ENCODE measurements at places on chromosomes 3 and 15.

DNA sequence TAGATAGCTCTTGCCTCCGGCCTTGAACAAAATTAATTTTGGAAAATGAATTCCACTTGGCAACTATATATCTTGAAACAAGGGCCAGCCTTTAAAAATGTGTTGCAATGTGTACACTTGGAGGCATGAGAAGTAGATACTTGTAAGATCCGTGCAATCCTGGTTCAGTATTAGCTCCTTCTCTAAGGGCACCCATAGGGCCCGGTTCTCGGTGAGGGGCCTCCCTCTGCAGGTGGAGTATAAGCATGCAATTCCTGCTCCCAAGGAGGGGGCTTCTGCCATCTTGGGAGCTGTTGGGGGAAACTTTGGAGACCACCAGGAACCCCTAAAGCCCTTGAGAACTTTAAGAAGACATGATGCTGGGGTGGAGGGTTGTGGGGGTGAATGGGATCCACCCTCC lies 388.7 kb upstream of the RGMA start:
- DNase-seq: no peak

DNA sequence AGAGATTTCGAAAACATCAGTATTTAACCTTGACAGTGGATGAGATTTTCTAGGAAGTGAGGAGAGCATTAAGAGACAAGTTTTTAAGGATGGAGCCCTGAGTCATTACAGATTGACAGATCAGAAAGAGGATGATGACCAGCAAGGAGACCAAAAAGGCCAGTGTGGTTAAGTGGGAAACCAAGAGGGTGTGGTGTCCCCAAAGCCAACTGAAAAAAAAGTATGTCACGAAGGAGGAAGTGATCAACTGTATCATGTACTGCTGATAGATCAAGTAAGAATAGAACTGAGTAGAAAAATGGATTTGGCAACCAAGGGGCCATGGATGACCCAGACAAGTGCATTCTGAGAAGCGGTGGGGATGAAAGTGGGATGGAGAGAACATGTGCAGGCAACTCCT lies 491.8 kb downstream of the FHIT start:
- no peak for DNase-seq

DNA sequence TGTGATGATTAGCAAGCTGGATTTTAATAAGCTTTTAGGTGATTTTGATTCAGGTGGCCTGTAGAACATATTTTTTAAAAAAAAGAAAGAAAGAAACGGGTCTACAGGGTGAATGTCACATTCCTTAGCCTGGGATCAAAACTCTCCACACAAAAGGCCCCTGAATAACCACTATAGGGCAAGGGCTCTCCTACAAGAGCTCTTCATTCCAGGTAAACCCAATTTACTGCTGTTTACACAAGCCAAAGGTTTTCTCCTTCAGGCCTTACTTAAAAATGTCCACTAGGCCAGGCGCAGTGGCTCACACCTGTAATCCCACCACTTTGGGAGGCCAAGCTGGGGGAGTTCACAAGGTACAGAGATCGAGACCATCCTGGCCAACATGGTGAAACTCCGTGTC lies 8.3 kb downstream of the MSL2 start:
- DNase-seq: no peak

- peak; percentile 76 for DNase-seq
These were observed 1.3 kb downstream of the TSPAN3 start for GRCh38 chr15:77069521-77070121.

- no peak for DNase-seq
These were observed 32.0 kb downstream of the LSAMP start for GRCh38 chr3:116413319-116413718.

- no peak for DNase-seq
These were observed 294.6 kb downstream of the LSAMP start for GRCh38 chr3:116150655-116151167.

- DNase-seq: peak; percentile 66
These were observed 21.8 kb downstream of the METTL6 start for GRCh38 chr3:15405448-15406050.

GRCh38 chr3:38268087-38268486 lies 2.5 kb downstream of the SLC22A13 start:
- DNase-seq: no peak

DNA sequence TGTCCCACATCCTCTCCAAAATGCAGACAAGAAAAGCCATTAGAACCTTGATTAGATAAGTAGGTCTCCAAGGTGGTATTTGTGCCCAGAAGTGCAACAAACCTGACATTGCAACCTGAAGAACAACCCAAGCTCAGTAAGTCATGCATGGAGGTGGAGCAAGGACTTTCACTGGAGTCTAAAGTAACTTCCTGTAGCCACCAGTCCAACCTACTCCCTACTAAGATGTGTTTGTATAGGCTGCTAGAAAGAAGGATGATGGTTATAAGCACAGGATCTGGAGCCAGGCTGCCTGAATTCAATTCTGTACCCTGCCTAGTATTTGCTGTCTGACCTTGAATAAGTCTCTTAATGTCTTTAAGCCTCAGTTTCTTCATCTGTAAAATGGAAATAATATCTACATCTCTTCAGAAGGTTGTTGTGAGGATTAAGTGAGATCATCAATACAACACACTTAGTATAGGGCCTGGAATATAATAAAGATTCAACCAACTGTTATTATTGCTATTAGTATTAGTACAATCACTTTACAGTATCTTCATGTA lies 32.3 kb downstream of the HDC start:
- no peak for DNase-seq

- DNase-seq: no peak
These were observed 109.2 kb downstream of the EEFSEC start for GRCh38 chr3:128262457-128262856.

DNA sequence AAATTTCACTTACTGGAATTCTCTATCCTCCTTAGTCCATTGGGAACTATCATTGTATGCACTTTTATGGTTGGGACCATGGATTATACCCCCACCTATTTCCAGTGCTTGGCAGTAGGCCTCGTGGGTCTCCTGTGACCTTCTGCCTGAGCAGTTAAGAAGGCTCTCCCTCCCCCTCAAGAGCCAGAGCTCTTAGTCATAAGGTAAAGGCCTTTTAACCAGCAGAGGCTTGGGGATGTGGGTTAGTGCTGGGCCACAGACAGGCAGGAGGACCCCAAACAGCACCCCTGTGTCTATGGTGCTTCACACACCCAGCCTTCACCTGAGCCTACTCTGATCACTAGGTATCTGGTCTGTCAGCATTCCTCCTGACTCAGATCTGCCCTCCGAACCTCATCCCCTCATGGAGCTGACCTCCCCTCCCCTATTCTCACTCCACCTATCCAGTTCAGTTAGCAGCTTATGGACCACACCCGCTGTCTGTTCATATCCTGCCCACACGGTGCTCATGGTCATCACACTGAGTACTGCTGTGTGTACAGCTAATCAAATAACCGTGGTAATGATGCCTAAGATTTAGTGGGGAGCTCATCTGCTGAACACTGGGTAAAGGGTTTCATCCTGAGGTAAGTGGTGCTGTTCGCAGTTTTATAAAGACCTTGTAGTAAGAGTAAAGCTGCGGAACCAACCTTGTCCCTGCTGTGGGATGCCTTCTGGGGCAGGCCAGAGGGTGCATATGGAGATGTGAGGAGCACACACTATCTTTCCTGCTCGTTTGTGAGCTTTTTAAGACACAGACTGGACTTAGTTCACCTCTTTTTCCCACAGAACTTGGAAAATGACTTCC lies 40.9 kb downstream of the KLHL18 start:
- no peak for DNase-seq

GRCh38 chr15:48433226-48433886 lies 102.1 kb downstream of the DUT start:
- no peak for DNase-seq

GRCh38 chr15:67006083-67007065 lies 59.0 kb upstream of the SMAD3 start:
- no peak for DNase-seq

DNA sequence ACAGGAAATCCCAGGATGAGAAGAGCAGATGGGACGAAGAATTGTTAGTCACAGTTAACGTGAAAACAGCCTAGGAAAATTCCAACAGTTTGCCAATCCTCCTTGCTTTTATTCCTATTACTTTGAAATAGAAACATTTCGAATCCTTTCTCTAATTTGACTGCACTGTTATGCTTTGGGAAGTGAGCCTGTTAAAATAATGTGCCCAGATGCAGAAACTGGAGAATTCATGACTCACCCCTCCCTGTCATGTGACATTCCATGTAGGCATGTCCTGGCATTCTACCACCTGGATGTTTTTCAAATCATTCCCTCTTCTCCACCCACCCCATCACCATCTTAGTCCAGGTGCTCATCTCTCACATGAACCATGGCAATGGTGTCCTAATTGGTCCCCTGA lies 107.3 kb downstream of the MINAR1 start:
- no peak for DNase-seq

DNA sequence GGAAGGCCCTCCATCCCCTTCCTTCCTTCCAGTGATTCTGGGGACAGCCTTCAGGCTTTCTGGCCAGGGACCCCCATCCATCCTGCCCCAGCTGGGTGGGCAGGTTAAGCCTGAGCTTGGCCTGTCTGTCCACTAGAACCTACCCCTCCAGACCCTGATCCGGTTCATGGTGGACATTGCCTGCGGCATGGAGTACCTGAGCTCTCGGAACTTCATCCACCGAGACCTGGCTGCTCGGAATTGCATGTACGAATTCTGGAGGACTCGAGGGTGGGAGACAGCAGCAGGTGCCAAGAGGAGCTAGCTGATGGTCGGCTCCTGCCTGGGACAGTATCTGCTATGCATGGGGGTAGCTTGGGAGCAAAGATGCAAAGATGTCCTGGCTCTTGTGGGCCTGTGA lies 13.9 kb downstream of the TYRO3 start:
- DNase-seq: no peak

- no peak for DNase-seq
These were observed 45.9 kb downstream of the FSTL1 start for GRCh38 chr3:120404876-120405275.

DNA sequence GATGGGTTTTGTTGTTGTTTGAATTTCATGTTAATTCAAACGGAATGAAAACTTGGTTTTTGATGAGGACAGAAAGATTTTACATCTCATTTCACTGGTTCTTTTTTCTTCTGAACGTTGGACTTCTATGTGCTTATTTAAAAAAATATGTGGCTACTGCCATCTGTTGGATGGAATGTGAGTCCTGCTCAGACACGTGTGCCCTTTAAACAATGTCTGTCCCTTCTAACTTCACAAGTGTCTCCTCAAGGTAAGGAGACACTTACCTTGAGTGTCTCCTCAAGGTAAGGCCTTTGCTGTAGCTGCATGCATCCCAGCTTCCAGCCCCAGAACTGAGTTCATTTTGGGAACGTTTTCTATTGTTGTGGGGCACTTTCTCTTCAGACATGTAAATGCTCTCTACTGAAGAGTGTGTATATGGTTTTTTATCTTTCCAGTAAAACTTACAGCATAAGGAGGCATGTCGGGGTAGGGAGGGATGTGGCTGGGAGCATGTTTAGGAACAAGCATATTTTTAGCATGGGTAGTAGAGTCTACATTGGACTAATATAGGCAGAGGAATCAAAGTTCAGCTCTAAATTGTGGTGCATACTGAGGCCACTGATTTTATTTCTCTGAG lies 63.1 kb upstream of the UBE3A start:
- peak; percentile 74 for DNase-seq

DNA sequence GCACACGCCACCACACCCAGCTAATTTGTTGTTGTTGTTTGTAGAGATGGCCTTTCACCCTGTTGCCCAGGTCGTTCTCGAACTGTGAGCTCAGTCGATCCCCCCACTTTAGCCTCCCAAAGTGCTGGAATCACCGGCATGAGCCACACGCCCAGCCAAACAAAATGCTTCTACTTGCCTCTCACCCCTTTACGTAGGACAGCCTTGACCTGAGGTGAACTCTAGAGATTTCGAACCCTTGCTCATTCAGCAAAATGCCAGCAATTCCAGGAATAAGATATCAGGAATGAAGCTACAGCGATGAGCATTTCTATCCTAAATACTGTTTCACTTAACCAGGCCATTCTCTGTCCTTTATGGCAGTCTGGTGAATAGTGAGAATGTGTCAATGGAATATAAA lies 135.0 kb downstream of the LRRK1 start:
- no peak for DNase-seq

DNA sequence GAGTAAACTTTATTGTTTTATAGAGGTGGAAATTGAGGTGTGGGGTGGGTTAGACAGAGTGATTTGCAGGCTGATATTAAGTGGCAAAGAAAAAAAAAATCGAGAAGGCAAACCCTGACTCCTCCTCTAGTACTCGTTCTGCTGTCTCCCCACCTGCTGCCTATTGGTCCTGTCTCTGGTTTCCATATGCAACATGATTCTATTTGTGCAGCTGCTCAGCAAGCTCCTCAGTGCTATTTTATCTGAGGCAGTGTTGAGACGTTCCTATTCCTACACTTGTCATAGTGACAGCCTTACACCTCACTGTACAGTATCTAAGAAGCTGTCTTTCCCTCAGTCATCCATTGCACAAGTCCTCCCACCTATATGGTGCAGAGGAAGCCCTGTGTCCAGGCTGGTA lies 45.1 kb downstream of the RSL24D1 start:
- peak; percentile 36 for DNase-seq

- peak; percentile 28 for DNase-seq
These were observed 33.5 kb downstream of the CLDN18 start for GRCh38 chr3:138043266-138044029.

DNA sequence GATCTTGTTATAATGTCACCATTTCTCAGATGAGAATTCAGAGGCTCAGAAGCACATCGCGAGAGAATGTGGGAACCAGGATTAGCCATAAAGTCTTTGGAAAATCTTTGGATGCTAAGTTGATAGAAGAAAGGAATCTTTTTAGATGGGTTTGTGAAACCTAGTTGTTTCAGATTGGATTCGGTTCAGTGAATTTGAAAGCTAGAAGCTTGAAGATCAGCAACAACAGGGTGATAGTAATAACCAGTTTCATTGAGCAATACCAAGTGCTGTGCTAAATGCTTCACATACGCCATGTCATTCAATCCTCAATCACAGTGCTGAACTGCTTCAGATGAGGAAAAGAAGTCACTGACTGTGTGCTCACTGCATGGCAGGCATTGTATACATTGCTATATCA lies 47.4 kb upstream of the MITF start:
- no peak for DNase-seq

- DNase-seq: no peak
These were observed 63.4 kb downstream of the GHSR start for GRCh38 chr3:172384836-172385235.

DNA sequence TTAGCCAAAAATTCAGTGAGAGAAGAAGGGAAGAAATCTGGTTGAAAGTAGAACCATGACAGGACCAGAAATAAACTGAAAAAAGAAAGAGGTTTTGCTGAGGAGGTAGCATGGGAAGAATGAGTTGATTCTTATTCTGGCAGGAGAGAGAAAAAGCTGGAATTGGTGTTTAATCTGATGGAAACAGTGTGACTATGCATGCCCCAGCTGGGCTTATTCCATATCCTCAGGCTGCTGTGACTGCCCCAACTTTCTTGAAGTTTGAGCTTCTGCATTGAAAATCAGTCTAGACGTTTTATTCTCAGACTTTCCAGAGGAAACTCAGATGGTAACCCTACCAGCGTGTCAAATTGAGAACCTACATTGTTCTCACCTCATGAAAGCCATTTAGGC lies 352.5 kb upstream of the DCBLD2 start:
- no peak for DNase-seq

Measured in tongue (tissue), 3 donors.